Stimulated activated CD8-positive, alpha-beta memory T cell treated with anti-CD3 and anti-CD28 coated beads, Interleukin-7, amount 100 ng/mL, for 1 hour (primary cell): ENCODE measurements at places on chromosomes 7 and 10.

- no peak for DNase-seq
These were observed 1227.8 kb downstream of the SORCS3 start for GRCh38 chr10:105868935-105869334.

- no peak for DNase-seq
These were observed 30.4 kb upstream of the PPP2R2D start for GRCh38 chr10:131870411-131870810.

DNA sequence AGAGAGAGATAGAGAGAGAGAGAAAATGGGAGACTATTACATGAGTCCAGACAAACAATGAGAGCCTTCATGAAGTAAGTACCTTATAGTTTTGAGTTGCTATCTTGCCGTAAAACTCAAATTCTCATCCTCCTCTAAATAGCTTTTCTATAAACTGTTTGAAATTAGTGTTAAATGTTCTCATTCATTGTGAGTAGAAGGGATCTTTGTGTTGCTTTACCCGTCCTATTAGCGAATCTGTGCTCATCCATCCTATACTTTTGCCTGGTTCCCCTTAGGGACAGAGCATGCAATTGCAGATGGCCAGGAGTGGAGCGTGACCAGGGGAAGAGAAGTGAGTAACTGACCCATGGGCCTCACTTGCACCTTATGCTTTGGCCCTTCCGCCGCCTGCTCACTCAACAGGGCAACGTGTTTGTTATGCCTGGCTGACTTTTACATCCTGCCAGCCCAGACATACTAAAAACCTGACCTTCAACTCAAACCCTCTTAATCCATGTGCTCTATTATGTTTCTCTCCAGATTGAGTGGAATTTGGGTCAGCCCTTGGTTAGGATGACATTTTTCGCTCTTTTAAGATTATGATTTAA, 244.2 kb upstream of the YAE1 start:
- no peak for DNase-seq

DNA sequence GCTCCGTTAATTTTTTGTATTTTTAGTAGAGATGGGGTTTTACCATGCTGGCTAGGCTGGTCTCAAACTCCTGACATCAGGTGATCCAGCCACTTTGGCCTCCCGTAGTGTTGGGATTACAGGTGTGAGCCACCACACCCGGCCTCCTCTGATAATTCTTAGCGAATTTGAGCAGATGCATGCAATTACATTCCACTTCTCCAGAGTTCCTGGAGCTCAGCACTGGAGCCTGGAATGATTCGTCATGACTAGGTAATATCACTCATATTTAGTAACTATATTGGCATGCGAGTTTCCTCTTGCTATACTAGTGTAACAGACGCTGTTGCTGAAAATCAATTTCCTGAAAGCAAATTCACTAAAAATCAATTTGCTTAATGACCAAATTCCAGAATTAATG, 86.8 kb downstream of the MKX start:
- no peak for DNase-seq

DNA sequence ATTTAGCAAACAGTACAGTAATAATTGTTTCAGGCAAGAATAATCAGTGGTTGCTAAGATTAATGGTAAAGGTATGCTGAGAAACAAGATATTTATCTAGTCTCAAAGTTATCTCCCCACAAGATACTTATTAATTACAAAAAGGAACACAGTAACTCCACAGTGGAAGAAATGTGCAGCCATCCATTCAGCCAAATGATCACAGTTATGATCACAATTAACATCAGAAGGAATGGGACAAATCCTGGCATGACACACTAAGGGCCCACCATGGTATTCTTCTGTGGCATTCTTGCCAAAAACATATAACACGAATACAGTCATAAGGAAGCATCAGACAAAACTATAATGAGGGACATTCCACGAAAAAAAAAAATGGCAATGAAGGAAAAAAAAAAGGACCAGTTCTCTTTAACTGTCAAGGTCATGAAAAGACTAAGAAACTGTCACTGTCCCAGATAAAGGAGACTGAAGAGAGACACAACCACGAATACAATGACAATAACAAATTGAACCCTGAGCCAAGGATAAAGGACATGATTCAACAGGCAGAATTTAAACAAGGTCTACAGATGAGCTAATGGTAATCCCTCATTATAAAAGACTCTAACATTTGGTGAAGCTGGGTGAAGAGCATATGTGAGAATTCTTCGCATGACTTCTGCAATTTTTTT, 20.9 kb downstream of the NUDCD3 start:
- no peak for DNase-seq

GRCh38 chr7:95534796-95535195, 49.1 kb downstream of the ASB4 start:
- no peak for DNase-seq

DNA sequence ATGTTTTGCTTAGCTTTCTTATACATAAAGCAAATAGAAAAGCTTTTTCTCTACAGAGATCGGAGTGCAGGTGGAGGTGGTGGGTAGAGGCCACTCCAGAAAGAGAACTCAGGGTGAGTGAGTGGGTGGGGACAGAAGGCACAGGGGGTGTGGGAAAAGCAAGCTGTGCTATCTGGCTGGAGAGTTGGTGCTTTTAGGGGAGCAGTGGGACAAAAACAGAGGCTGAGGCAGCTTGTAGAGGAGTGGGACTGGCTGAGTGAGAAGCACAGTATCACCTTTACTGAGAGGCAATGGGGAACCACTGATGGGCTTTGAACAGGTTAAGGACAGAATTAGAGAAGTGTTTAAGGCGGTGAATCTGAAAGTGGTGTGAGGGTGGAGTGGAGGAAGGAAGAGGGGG, 275.3 kb downstream of the TCF7L2 start:
- no peak for DNase-seq

DNA sequence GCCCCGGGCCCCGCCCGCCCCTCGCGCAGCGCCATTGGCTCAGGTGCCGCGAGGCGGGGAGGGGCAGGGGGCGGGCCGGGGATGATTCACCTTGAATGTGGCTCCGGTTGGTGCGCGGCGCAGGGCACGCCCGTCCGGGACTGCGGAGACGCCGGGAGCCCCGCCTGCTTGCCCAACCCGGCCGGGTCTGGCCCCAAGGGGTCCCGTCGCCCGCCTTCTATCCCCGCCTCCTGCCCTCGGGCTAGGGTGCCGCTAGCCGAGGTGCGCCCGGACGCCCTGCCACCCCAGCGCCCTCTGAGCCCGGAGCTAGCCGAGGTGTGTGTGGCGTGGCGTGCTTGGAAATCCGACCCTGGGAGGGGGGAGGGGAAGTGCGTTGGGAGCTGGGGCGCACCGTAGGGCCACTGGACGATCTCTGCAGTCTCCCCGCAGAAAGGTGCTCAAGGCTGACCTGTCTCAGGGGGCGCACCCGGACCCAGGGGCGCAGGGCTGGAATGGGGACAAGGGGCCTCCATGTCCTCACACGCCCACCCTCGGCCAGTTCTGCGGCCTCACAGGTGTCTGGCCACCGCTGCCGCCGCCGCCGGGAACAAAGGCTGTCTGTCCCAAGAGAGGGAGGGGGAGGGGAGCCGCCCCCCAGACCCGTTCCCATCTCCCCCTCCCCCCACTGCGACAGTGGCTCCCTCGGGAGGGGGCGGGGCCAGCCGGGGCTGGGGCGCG, 168.9 kb downstream of the NRF1 start:
- DNase-seq, result peak; percentile 43

GRCh38 chr10:12564173-12564572, 214.8 kb downstream of the CAMK1D start:
- no peak for DNase-seq

GRCh38 chr10:89981891-89982290, 280.5 kb downstream of the KIF20B start:
- DNase-seq, result no peak
